Uterus (tissue), 4 donors: ENCODE measurements at places on chromosomes 12 and 14. TPM values are rescaled to one million over a fixed set of nuclear protein-coding genes. Genes with fewer than 3 reads are reported as not detected.

Gene ARMH4
- total RNA-seq = 8.2 TPM

Gene TEX22
- total RNA-seq = not detected

- DNase-seq = no peak
These were observed 222.7 kb upstream of the FOXN3 start for GRCh38 chr14:89639687-89640086.

DNA sequence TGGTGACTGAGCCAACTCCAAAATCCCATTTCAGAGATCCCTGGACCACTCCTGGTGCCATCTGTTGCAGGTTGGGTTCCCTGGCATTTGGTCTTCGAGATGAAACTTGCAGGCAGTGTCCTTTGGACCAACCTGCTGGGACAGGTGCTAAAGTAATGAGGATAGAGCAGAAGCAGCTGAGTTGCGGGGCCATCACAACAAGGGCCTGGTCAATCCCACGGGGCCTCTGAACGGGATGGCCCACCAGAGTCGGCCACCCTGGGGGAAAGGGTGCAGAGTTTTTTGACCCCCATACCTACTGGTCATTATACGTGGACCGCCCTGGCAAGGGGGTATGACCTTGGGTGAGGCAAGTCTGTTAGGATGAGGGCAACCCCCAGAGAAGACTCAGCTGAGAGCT lies 39.3 kb downstream of the DLK1 start:
- DNase-seq = no peak

GRCh38 chr12:44819884-44820283 lies 56.2 kb downstream of the NELL2 start:
- no peak for DNase-seq
